ENCODE measurements at places on chromosomes 11 and 22.

GRCh38 chr11:44404301-44404700 is 94.4 kb upstream of the ALX4 start:
- DNase-seq = no peak

DNA sequence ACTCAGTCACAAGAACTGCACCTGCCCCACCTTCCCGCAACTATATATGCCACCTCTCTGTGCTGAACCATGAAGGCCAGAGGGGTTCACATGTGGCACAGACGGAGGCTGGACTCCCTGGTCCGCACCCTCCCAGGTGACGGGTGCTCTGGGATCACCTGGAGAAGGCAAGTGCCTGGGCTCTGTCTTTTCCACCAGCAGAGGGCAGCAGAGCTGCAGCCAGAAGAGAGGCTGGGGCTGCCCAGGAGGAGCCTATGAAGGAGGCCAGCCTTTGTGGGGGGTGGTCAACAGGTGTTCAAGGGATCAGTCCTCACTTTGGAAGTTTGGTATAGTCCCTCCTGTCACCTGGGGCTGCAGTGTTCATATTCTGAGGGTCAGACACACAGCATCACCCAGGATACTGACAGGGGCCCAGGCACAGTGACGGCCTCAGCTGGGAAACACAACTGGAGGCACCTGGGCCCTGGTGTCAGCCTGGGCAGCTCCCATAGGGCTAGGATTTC is 39.2 kb upstream of the IGLL5 start:
- DNase-seq = peak; percentile 60

GRCh38 chr11:97738751-97739150 is 1282.0 kb upstream of the CNTN5 start:
- no peak for DNase-seq

GRCh38 chr22:28977060-28977459 is 84.6 kb downstream of the C22orf31 start:
- DNase-seq = no peak

DNA sequence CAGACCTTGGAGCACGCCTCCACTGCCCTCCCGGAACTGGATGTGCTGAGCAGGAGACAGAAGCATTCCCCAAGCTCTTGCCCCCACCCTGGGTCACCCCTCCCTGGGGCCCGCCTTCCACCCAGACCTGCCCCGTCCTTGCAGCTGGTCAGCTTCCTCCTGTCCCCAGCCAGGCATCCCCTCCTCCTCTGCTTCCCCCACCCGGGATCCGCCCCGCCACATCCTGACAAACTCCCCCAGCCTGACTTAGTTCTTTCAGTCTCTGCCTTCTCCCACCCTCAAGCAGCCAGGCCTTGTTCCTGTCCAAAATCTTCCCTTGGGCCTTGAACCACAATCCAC is 1.1 kb upstream of the PLXNB2 start:
- no peak for DNase-seq

DNA sequence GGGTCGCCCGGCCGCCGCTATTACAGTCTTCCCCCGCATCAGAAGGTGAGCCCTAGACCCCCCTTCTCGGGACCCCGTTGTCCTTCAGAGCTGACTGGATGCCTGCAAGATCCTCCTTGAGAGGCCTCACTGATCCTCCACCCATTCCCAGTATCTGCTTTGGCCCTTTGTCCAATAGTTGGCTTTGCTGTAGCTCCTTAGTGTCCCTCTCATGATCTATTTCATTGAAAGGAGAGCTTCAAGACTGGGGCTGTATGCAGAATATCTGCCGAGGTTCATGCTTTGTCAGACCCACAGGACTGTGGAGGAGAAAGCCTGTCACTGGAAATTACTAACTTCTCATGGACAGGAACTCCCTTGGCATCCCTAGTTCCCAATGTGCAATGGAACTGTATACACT is 499 bp downstream of the DLAT start:
- DNase-seq = no peak

- DNase-seq = no peak
Observed at GRCh38 chr11:12862696-12863469, 146.2 kb upstream of the RASSF10 start.

DNA sequence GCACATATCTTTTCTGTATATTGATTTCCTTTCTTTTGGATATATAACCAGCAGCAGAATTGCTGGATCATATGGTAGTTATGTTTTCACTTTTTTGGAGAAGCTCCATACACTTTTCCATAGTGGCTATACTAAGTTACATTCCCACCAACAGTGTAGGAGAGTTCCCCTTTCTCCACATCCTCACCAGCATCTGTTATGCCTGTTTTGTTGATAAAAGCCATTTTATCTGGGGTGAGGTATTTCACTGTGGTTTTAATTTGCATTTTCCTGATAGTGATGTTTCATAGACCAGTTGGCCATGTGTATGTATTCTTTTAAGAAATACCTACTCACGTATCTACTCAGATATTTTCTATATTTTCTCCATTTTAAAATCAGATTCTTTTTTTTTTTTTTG is 419.3 kb upstream of the FAT3 start:
- DNase-seq = no peak

- DNase-seq = no peak
Observed at GRCh38 chr11:101188173-101188572, 58.6 kb upstream of the PGR start.

DNA sequence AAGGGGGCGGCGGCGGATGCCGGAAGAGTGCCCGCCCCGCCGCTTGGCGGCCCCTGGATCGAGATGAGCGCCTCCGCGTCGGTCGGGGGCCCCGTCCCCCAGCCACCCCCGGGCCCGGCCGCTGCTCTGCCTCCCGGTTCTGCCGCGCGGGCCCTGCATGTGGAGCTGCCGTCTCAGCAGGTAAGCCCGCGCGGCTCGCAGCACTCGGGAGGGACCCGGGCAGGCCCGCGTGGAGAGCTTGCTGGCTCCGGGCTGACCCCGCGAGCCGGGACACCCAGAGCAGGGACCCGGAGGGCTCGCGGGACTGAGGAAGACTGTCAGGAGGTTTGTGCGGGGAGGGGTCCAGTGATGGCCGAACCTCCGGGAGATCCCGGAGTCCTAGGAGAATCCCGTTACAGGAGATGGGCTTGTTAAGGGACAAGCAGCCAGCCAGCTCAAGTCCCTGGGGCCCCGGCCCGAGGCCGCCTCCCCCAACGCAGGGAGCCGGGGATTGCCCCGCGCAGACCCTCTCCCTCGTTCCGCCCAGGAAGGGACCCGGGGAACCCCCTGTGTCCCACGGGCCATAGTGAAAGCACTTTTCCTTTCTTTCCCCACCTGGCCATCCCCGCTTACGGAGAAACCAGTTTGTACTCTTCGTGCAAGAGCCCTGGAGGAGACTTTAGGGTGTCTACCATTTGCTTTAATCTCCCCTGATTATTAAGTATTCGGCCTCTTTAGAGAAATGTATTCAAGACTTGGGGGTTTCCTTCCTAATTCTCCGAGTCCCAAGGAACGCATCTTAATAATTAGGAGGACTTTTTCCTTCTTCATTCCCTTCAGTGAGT is 547 bp downstream of the UVRAG start:
- peak; percentile 48 for DNase-seq

DNA sequence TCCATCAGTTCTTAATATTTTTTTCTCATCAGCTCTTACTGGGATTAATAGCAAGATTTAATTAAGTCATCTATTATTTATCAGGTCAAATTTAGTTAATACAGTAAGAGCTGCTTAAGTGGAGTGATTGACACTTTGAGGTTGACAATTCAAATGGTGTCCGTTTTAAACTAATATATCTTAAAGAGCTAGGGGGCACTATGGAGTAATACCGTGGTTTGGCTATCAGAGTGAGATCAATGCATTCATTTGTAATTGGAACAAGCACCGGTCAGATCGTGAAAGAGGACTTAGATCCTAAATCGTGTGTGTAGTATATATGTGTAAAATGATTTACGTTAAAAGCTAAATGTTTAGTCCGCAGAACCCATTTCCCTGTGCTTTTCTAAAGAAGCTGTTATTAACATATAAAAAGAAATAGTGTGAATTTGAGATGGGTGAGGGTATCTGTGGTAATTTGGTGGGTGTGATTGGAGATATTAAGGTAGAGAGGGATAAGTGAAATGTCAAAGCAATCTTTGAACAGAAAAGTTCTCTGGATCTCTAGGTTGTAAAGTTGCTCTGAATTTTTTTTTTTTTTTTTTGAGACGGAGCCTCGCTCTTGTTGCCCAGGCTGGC is 2.3 kb downstream of the SIK2 start:
- DNase-seq = no peak

GRCh38 chr11:16468735-16469453 is 112.5 kb upstream of the SOX6 start:
- DNase-seq = no peak

DNA sequence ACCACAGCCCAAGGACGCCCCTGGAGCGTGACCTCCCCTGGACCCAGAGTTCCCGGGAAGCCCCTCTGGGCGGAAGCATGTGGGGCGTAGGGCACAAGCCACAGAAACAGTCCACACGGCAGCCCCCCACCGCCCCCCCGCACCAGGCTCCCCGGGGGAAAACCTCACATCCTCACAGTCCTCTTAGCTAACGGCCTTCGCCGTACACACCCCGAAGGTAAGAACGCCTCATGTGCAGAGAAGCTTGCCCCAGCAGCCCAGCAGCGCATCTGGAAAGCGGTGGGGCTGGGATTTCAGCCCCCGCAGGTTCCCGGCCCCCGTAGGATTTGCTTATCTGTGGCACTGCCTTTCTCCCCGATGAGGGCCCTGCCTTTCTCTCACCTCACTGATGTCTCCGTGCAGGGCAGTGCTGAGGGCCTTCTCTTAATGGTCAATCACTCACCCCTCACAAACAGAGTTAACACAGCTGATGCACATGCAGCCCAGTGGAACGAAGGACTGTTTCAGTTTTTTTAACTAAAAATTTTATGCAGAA is 309.2 kb downstream of the BRD1 start:
- no peak for DNase-seq

DNA sequence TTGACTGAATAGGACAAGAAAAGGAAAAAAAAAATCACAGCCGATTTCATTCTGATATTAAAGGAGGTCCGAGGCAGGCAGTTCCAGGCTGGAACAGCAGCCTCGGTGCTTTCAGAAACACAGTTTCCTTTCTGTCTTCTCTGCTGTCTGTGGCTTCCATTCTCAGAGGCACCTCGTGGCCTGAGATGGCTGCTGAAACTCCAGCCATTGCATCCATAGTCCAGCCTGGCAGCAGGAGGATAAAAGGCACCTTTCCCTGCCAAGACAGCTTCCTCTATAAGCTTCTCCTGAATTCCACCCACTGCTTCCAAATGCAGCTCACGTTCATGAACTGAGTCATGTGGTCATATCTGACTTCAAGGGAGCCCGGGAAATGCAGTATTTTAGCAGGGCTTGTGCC is 390.5 kb downstream of the TBC1D22A start:
- DNase-seq = no peak

DNA sequence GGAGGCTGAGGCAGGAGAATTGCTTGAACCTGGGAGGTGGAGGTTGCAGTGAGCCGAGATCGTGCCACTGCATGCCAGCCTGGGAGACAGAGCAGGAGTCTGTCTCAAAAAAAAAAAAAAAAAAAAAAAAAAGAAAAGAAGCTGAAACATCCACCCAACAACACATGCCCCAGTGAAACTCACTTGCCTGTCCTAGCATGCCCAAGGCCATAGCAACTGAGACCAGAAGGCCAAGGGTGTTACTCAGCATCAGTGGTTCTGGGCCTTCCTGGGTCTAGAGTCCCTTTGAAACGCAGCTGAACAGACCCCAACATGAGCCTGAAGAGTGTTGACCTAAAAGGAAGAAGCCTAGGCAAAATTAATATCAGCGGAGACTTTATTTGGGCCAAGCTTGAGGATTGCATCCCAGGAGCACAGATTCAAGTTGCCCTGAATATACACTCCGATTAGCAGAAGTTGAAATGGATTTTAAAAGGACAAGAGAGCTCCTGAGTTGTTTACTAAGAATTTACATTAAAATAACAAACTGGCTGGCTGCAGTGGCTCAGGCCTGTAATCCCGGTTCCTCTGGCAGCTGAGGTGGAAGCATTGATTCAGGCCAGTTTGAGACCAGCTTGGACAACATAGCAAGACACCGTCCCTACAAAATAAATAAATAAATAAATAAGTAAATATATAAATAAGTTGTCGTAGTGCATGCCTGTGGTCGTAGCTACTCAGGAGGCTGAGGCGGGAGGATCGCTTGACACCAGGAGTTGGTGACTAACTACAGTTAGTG is 7.0 kb downstream of the PRDX5 start:
- DNase-seq = no peak

DNA sequence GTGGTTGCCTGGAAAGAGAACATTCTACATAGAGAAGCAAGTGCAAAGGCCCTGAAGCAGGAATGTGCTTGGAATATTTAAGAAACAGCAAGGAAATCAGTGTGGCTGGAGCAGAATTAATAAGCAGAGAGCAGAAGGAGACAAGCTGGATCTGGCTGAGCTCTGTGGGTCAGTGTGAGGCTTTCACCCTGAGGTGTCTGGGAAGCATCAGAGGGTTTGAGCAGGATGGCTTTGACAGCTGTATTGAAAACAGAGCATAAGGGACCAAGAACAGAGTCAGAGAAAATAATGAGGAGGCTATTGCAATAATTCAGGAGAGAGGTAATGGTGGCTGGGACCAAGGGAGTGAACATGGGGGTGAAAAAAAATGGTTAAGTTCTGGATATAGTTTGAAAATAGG is 199.6 kb downstream of the NXPE2 start:
- no peak for DNase-seq

DNA sequence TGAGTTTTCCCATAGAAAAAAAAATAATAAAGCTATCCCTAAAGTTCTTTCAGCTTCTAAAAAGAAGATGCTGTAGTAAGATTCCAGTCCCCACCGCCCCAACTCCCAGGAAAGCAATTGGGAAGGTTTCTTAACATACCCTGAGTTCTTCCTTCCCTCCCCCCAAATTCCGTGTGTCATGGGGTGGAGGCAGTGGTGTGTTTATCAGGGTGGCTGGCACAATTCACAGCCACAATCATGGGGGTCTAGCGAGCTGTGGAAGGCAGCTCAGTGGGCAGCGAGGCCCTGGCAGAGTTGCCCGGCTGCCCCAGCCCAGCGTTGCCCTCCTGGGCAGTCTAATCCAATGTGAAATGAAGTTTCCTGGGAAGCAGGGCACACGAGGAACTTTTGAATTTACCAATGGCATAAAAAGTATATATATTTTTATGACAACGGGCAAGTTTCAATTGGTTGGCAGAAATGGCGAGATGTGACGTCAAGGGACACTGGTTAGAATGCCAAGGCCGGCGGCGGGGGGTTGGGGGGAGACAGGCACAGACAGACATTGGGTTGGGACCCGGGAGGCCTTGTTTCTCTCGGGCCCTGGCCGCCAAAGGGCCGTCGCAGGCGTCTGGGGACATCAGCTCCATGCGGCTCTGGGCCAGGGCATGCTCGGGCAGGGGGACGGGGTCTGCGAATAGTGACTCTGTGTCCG is 80.7 kb upstream of the PPARA start:
- DNase-seq = peak; percentile 68

GRCh38 chr22:25833676-25834075 is 91.7 kb downstream of the MYO18B start:
- no peak for DNase-seq

DNA sequence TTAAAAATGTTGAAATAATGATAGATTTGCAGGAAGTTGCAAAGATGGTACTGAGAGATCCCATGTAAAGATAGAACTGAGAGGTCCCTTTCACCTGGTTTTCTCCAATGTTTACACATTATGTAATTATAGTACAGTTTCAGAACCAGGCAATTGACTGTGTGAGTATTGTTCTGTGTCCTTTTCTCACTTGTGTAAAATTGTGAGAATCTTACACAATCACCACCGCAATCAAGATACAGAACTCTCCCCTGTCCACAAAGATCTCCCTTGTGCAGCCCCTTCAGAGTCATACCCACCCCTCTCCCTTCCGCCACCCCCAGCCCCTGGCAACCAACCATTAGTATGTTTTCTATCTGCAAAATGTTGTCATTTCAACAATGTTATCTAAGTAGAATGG is 119.8 kb upstream of the NAV2 start:
- DNase-seq = no peak
